ENCODE measurements at places on chromosomes 5 and 9. TPM values are rescaled to one million over a fixed set of nuclear protein-coding genes. Genes with fewer than 3 reads are reported as not detected.

DNA sequence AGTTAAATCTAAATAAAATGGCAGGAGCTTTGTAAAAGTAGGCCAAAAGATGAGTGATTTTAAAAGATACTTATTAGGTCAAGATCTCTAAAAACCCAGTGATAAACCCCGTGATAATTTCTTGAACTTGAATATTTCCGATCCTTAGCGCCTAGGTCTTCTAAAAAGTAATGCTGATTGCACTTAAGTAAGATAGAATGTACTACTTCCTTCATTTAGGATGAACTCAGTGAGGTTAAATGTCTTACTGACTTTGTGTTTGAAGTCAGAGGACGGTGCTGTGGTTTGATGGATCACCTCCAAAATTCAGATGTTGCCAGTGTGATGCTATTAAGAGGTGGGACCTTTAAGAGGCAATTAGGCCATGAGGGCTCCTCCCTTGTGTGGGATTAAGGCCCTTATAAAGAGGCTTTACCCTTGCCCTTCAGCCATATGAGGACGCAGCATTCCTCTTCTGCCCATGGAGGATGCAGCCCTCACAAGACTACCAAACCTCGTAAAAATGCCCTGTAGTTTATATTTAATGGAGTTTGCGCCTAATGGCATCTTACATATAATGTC is 130.1 kb downstream of the TRIO start:
- DNase-seq: no peak

DNA sequence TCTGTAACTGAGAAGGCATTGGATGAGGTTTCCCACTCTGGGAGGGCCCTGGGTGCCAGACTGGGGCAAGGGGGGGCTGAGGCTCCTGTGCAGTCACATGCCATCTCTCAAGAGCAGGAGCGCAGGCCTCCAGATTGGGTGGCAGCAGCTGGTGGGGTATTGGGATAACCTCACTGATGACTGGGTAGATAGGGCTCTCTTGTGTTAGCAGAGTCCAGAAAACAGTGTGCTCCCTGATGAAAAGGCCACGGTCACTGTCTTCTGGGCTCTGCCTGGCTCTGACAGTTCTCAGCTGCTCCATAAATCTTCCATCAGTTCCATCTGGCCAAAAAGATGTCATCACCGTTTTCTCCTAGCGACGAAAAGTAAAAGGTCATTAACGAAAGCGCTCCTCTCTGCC is 21.8 kb upstream of the NKX2-5 start:
- DNase-seq: no peak

- DNase-seq: no peak
These were observed 1.2 kb downstream of the ABO start for GRCh38 chr9:133273819-133274218.

- DNase-seq: peak; percentile 14
These were observed 515.8 kb downstream of the KDM4C start for GRCh38 chr9:7273575-7273974.

DNA sequence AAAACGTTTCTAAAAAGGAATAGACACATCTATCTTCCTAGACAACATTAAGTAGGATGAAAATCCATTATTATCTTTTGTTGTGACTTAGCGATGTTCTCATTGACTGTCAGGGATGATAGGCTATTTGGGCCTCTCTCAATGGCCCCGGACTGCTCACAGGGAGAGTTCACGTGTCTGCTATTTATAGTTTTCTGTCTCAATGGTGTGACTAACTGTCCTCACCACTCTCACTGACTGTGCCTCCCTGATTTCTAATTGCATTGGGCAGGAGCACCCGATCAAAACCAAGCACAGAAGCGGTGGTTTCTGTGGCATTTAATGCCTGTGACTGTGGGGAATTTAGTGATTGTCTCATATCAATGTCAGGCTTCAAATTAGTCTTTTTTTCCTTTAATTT is 286.7 kb upstream of the KLF9 start:
- DNase-seq: no peak

DNA sequence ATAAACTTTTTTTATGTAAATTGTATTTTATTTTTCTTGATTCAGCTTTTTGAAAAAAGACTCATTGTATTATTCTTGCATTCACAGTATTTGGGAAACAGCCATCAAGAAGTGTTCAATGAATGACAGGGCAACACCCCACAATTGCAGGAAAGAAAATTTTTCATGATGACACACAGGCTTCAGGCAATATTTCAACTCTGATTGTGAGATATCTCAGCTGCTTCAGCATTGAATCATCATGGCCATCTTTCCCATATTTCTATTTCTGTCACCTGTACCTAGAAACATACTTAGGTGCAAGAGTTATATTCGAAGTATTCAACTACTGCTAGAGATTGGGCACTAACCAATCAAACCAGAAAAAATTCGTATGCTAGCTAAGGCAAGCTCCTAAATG is 446.0 kb downstream of the ISL1 start:
- DNase-seq: peak; percentile 65

- no peak for DNase-seq
These were observed 217.3 kb downstream of the ADAMTS6 start for GRCh38 chr5:65264420-65264819.

DNA sequence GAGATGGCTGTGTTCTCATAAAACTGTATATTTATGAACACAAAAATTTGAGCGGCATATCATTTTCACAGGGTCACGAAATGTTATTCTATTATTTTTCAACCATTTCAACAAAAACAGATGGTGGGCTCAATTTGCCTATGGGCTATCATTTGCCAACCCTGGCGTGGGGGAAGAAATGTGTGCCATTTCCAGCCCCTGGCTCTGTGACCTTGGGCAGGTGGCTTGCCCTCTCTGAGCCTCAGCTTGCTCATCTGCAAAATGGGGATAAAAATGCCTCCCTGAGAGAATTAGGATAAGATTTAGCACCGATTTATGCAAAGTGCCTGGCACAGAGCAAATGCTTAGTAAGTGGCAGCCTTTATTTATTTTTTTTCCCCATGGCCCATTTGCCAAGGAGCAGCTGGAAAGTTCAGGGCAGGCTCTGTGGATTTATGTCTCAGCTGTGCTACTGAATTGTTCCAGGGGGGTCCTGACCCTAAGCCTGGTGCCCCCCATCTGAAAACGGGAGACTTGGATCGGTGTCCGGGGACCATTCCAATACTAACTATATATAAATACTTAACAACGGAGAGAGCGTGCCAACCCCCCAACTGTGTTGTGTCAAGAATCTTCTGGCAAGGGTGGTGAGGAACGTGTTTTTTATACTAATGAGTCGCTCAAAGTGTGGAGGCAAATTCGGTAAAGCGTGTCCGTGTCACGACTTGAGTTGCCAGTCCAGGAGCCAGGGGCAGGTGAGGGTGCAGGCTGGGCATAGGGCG is 34.5 kb downstream of the HRH2 start:
- DNase-seq: no peak

GRCh38 chr9:127172066-127172707 is 49.8 kb upstream of the ANGPTL2 start:
- DNase-seq: no peak

- DNase-seq: no peak
These were observed 24.9 kb upstream of the CDC23 start for GRCh38 chr5:138238034-138238433.

DNA sequence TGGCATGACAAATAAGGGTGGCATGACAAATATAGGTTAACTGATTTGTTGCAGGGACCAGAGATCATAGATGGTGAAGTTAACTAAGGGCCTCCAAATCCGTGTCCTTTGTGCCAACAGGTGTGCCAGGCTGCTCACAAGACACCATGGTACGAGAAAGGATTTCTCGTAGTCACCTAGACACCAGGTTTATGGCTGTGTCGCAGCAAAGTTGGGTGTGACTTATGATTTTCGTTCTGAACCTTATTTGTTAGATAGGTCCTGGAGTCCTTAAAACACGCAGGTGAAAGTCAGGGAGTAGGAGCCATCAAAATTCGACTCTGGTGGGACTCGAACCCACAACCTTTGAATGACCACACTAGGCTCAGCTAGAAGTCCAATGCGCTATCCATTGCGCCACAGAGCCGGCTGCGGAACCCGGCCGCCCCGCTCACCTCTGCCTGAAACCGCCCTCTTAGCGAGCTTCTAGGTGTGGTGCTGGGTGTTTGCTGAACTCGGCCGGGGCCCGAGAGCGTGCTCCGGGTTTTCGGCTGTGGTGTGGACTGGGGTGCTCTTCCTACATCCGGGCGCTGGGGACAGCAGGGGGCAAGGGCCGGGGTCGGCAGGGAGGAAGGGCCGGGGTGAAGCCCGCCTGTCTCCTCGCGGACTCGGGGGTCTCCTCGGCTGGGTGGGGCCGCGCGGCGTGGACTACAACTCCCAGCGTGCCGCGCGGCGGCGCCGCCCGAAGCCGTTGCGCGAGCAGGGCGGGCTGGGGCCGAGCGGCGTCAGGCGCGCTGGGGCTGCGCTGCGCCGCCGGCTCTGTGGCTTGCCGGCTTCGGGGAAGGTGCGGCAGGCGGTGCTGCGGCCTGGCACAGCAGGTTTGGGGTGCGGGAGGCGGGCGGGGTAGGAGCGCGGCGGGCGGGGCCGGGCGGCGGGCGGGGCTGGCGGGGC is at the start of gene SLC27A4:
SLC27A4 (plus strand) TSS at position 767 of the 930 bp plus-strand sequence. CDS start 2,606 bp downstream, outside the sequence.
- DNase-seq: peak; percentile 81

- peak; percentile 35 for DNase-seq
These were observed 30.2 kb upstream of the CCNG1 start for GRCh38 chr5:163407034-163407655.

- DNase-seq: no peak
These were observed 33.9 kb downstream of the MRPS30 start for GRCh38 chr5:44842496-44843282.

DNA sequence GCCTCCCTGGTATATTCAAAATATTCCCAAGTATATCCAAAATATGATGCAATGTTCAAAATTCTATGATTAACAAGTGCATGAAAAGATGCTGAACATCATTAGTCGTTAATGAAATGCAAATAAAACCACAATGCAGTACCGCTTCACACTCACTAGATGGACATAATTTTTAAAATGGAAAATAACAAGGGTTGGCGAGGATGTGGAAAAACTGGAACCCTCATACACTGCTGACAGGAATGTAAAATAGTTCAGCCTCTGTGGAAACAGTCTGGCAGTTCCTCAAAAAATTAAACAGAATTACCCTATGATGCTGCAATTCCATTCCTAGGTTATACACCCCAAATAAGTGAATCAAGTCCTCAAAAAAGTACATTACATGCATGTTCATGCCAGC is 36.1 kb upstream of the MYOT start:
- no peak for DNase-seq

- no peak for DNase-seq
These were observed 484.9 kb downstream of the PTPRD start for GRCh38 chr9:10127867-10128266.

GRCh38 chr9:113910036-113910639 is 34.0 kb downstream of the ZNF618 start:
- DNase-seq: no peak

DNA sequence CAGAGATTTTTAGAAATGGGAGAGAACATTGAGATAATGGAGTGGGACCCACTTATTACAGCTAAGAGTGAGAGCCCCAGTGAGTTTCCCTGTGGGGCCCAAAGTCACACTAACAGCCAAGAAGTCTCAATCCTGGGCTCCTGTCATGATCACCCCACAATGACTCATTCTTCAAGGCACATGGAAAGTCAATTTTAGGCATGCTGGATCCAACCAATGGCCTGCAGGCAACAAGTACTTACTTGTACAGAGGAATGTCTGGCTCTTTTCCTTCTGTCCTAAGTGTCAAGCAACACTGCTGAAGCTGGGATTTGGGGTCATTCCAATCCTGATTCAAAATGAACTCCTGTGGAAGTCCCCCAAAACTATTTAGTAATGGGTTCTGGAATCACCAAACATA is 123.1 kb downstream of the DROSHA start:
- DNase-seq: peak; percentile 96

- DNase-seq: no peak
These were observed 121.0 kb downstream of the NREP start for GRCh38 chr5:111635916-111636570.

DNA sequence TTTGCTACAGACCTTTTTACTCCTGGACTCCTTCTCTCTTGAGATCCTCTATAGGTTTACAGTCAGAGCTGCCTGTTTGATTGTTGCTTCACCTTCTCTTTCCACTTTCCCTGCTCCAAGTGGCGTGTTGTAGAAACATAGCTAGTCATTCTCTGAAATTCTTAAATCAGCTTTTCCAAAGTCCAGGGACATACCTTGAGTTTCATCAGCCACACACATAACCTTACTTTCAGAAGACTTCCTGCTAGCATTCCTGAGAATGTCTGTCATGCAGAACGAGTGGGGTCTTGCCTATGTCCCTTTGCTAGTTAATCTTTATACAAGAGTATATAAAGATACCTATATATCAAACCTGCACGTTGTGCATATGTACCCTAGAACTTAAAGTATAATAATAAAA is 230.3 kb upstream of the ZNF462 start:
- no peak for DNase-seq

DNA sequence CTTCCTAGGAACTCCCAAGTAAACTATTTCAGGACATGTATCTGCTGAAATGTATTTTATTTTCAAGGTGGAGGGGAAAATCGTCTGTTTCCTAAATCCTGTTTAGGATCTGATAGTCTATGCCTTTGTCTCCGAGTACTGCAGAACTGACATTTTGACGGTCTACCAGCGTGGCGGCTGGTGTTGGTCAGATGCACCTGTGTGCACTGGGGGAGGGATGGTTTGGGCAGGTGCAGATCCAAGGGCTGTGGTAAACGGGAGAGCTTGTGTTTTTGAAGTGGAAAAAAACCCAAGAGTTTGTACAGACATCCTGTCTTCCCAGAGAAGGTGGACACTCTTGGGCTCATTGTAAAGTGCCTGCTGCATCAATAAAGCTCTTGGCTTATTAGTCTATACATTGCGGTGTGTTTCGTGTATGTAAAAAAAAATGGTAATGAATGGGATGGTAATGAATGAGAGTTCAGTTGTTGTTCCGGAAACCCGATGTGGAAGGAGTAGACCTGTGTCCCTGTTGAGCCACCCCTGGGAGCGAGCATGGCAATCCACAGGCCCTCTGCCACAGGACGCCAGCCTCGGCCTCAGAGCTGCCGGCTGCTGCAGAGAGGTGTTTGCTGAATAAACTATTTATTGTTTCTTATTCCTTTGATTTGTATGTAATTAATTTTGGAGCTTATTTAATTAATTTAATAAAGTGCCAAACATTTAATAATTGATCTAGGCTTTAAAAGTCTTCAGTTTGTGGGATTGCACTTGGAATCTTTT is 15.3 kb downstream of the ARPC5L start:
- DNase-seq: no peak

- no peak for DNase-seq
These were observed 76.8 kb downstream of the MVB12B start for GRCh38 chr9:126403397-126403796.

DNA sequence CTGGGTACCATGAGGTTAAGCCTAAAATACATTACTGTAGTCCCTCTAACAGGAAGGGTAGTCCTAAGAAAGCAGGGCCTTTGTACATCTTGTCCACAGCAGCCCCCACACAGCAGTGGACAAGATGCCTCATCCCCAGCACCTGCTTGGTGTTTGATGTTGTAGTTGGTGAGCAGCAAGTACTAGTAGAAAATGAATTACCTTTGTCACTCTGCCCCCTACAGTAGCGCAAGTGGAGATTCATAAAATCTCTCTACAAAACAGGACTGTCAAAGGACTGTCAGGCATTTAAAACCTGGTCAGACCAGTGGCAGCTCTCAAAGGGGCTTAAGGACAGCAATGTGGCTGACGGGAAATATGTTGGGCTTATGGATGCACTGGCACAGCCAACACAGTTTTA is 122.5 kb downstream of the TMEM174 start:
- DNase-seq: no peak

Gene ECM2
- 1.0 TPM for total RNA-seq

Gene ZBTB34
- 4.3 TPM for total RNA-seq

Gene FNIP1
- 26.4 TPM for total RNA-seq

Gene PFN3
- not detected for total RNA-seq

Gene SPATA31E1
- not detected for total RNA-seq

Gene LRRC19
- total RNA-seq: not detected

Gene SHOC1
- 0.02 TPM for total RNA-seq
